Stimulated activated CD4-positive, alpha-beta T cell treated with anti-CD3 and anti-CD28 coated beads, Interleukin-12 subunit alpha, Interleukin-12 subunit beta, amount 100 ng/mL, for 48 hours (primary cell): ENCODE measurements at places on chromosomes 6 and 20.

DNA sequence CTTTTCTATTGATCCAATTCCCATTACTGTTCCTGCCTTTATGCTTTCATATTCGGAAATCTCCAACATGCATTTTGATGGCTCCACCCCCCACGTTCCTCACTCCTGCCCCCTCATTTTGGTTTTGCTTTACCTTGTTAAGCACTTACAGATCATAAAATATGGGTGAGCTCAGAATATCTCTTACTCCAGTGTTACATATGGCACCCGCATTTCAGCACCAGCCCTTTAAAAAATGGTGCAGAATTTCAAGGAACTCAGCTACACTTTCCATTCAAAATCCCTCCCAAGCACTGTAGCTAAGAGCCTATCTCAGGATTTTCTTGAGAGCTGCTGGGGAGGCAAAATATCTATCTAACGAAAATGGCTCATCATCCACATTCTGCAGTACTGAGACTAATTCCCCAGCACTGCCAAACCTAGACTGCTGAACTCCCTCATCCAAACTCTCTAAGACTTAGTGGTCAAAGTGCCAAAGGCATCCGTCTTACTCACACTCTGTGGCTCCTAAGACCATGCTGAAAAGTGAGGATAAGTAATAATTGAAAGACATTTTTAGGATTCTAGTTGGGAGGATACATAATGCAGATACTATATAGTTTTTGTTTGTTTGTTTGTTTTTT lies 7.8 kb downstream of the SGK1 start:
- DNase-seq: no peak

GRCh38 chr20:11917663-11918062 lies at the start of gene BTBD3:
Gene BTBD3, plus strand, starts transcription at chr20:11917893. Its CDS starts 383 bp downstream, at chr20:11918276.
- DNase-seq: no peak

DNA sequence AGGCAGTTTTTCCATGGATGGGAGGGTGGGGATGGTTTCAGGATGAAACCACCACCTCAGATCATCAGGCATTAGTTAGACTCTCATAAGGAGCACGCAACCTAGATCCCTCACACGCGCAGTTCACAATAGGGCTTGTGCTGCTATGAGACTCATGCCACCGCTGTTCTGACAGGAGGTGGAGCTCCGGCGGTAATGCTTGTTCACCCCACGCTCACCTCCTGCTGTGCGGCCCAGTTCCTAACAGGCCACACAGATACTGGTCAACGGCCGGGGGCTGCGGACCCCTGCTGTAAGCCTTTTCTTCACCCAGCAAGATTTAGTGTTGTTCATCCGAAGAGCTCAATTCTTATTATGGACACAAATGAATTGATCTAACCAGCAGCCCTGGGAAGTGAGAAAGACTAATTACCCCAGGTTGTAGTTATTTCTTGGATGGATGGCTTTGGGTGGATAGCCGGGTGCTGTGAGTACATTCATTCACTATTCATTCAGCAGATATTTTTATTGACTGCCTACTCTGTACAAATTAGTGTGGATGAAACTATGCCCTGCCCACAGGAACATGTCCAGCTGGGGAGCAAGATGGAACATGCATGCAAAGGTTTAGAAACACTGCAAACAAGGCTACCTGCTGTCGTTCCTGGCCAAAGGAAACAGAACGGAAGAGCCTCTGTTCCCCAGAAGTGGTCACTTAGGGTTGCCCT lies 57.2 kb downstream of the RIOK1 start:
- DNase-seq: no peak

DNA sequence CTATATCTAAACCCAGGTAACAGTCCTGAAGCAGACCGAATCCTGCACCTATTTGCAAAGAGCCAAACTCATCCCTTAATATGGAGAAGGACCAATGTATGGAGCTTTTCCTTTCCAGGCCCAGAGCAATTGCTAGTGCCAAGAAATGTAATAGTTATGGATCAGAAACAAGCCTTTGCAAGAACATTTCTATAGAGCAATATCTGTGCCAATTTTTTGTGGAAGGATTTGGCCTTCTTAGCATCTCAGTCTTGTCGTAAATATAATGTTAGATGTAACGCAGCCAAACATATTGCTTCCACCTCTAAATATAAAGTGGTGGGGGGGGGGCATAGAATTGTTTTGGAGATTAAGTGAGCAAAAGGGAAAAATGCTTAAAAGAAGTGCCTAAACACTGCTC lies 2.7 kb downstream of the KIAA0408 start:
- DNase-seq: no peak

- DNase-seq: no peak
Measured at GRCh38 chr6:163739408-163739725, 324.8 kb downstream of the QKI start.

GRCh38 chr20:37095108-37095598 lies 644 bp downstream of the RBL1 start:
- peak; percentile 31 for DNase-seq

DNA sequence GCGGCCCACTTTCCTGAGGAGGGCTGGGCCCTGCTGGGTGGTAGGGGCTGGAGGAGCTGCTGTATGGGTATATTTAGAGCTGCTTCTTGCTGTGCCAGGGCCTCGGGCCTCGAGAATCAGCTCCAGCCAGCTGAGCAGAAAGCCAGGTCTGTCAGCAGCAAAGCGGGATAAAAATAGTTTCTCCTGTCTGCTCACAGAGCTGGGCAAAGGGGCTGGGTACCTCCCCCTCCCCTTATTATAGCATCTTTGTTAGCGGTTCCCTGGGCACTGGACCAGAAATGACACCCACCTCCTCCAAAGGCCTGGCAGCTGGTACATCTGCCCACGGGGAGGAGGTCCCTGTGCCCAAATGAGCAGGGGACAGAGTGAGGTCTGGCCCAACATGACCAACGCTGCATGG lies 6.0 kb downstream of the SCRT2 start:
- DNase-seq: no peak
